Stimulated activated CD4-positive, alpha-beta T cell treated with anti-CD3 and anti-CD28 coated beads, TNF-alpha, amount 100 ng/mL, for 1 hour (primary cell): ENCODE measurements at places on chromosomes 2 and 18.

DNA sequence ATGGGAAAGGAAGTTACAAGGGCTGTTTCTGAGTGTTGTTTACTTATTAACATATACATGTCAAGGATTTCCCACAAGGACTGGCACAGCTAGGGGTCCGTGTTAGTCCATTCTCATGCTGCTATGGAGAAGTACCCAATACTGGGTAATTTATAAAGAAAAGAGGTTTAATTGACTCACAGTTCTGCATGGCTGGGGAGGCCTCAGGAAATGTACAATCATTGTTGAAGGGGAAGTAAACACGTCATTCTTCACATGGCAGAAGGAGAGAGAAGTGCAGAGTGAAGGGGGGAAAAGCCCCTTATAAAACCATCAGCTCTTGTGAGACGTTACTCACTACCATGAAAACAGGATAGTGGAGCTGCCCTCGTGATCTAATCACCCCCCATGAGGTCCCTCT, 128.9 kb upstream of the CELF4 start:
- no peak for DNase-seq

GRCh38 chr2:183867206-183867605, 731.1 kb upstream of the ZNF804A start:
- DNase-seq = no peak

DNA sequence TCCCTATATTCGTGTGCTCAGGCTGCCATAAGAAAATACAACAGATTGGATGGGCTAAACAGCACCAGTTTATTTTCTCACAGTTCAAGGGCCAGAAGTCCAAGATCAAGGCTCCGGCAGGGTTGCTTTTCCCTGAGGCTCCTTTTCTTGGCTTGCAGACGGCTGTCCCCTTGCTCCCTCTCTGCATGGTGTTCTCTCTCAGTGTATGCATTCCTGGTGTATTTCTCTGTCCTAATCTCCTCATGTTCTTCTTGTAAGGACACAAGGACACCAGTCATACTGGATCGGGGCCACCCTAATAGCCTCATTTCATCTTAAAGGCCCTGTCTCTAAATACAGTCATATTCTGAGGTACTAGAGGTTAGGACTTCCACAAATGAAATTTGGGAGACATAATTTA, 62.6 kb upstream of the SLC16A14 start:
- no peak for DNase-seq

GRCh38 chr2:96737251-96737650, 2.6 kb downstream of the LMAN2L start:
- no peak for DNase-seq

GRCh38 chr2:70328921-70329561, 27.2 kb upstream of the FAM136A start:
- DNase-seq = no peak

- no peak for DNase-seq
These were observed 491.8 kb downstream of the CDH2 start for GRCh38 chr18:27685091-27685490.

DNA sequence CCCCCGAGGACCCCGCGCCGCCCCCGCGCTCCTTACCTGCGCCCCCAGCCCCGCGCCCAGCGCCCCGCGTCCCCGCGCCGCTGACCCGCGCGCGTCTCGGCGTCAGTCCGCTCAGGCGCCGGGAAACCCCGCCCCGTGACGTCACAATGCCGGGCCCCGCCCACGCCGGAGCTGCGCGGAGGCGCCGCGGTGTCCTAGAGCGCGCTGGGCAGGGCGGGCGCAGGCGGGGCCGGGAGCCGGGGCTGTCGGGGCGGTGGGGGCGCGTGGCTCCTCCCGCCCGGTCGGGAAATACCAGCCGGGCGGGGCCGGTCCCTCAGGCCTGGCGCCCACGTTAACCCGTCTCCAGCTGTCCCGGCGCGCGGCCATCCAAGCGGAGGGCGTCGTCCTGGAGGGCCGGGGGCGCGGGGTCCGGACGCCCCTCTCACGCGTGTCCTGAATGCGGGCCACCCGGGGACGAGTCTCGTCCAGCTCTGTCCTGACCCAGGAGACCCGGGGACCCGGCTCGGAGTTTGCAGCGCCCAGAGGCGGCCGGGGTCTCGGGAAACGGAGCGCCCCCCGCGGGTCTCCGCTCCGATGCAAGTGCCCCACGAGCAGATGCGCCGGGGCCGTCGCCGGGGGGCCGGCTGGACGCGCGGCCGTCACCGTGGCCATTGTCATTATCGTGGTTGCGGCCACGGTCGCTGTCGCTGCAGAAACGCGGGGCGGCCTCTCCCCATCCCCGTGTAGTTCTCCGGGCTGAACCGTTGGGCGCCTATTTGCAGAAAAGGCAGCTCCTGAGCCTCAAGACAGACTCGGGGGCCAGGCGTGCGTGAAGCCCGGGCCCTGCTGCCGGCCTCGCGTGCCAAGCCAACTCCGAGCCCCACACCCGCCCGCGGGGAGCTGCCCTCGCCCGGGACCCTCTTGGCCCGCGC, at the start of gene SLC66A2:
Gene SLC66A2, minus strand, starts transcription at position 109 of the 911 bp plus-strand sequence. CDS start 727 bp downstream, outside the sequence.
- DNase-seq = peak; percentile 98

GRCh38 chr2:216632952-216633615, at the start of gene IGFBP2:
Gene IGFBP2, plus strand, starts transcription at chr2:216633420. Its CDS starts 104 bp downstream, at chr2:216633524.
- no peak for DNase-seq

GRCh38 chr2:215900203-215900611, 113.1 kb downstream of the MREG start:
- no peak for DNase-seq

- DNase-seq = no peak
These were observed 21.6 kb downstream of the SLC38A11 start for GRCh38 chr2:164933671-164934189.

- DNase-seq = no peak
These were observed 1073.9 kb upstream of the CRIM1 start for GRCh38 chr2:35281702-35282101.

DNA sequence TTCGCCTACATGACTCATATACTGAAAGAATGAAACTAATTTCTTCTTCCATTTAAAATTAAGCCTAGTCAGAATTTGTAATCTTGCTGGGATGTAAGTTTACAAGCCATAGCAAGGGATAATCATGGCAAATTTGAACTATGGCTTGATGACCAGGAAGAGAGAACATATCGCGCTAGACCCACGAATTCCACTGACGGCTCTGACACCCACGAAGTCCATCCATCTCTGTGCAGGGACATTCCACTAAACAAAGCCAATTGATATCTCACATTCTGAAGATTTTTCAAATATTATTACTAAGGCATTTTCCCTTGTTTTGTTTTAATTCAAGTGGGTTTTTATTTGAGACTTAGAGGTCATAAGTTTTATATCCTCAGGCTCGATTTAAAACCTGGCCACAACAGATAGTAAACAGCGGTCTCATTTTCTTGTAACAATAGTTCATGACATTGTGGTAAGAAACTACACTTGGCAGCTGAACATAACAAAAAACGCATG, 113.0 kb downstream of the QPCT start:
- no peak for DNase-seq

DNA sequence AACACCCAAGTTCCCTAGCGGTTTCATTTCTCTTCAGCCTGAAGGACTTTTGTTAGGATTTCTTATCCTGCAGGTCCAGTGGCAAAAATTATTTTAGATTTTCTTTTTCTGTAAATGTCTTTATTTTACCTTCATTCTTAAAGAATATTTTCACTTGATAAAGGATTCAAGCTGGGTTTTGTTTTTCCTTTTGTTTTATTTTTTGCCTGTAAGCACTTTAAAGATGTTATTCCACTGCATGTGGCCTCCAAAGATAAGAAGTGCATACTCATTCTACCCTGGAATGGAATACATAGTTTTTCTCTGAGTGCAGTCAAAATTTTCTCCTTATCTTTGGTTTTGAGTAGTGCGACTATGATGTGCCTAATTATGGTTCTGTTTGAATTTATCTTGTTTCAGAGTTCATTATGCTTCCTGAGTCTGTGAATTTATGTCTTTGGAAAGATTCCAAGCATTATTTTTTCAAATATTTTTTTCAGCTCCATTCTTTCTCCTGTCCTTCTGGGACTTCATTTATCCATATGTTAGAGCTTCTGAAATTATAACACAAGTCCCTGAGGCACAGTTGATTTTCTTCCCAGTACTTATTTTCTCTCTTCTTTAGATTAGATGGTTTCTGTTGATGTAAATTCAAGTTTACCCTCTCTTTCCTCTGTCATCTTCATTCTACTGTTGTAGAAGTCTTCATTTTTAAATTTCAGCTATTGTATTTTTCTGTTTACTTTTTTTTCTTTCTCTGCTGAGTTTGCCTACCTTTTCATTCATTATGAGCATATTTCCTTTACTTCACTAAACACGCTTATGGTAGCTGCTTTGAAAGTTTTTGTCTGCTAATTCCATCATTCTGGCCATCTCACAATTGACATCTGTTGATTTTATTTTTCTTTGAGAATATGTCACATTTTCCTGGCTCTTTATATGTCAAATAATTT, 69.6 kb downstream of the MAPRE2 start:
- no peak for DNase-seq

DNA sequence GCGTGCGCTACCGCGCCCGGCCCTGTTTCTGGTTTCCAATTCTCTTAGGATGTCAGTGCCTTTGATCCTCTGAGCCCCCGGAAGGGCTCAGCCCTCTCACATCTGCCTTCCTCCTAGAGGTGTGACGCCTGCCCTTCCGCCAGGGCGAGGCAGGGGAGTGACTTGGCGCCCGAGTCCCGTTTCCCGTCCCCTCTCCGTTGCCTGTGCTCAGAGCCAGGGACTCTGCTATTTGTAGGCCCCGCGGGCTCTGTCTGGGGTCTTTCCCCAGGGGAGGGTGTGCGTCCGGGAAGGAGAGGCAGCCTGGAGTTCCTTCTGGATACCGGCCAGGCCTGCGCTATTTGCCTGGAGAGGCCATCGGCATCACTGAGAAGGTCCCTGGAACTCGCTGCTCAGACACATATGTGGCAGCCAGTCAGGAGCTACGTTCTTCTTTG, 103.7 kb upstream of the TAF1B start:
- no peak for DNase-seq

DNA sequence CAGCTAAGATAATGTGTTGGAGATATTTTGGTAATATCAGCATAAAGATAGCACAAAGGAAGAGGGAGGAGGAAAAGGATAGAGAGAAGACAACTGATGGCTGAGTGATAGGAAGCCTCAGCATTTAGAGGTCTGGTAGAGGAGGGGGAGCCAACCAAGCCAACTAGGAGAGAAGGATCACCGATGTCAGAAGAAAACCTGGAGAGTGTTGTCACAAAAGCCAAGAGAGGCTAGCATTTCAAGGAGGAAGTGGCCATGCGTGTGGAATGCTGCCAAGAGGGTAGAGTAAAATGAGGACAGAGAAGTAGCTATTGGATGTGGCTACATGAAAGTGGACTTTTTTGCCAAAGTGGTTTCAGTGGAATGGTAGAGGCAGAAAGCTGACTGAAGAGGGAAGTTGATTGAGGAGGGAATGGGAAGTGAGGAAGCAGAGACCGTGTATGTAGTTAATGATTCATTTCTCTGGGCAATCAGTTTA, 34.3 kb downstream of the LCLAT1 start:
- DNase-seq = no peak

DNA sequence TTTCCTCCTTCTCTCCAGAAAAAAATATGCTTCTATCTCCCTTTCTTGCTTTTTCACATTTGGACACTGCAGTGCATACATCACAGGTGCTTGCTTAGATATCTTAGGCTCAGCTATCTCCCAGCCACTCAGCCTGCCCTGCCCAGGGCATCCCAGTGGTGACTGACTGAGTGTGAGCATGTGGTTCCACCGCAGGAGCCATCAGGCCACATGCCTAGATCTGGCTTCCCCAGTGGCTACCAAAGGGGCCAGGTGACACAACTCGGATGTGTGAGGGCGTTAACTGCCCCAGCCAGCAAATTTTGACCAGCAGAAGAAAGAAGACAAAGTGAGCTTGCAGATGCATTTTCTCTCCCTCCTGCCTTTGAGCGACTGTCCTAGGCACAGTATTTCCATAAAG, 25.5 kb downstream of the SP5 start:
- no peak for DNase-seq

- DNase-seq = no peak
These were observed 135.3 kb downstream of the TMEM163 start for GRCh38 chr2:134583462-134583861.

DNA sequence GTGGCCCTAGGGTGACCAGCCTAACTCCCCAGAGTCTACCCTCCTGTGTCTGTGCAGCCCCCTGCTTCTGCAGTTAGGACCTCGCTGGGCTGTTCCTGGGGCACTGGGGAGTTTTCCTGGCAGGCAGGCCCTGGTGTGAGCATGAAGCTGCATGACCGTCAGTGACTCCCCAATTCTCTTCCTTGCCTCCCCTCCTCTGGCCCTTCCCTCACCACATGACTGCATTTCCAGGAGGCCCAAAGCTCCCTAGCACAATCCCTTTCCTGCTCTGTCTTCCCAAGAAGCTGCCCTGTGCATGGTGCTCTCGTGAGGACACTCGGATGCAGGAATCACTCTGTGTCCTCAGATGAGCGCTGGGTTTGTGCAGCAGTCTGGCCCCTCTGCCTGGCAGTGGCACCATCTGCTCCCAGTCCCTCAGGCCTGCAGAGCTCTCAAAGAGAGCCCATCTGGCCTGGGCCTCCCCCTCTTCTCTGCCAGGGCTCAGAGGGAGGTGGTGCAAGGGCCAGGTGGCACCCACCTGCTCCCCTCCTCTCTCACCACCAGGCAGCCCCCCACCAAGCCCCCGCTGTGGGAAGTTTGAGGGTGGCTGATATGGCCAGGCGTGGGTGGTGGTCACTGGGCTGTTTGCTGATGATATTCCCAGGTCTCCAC, 125.6 kb upstream of the HS6ST1 start:
- no peak for DNase-seq

DNA sequence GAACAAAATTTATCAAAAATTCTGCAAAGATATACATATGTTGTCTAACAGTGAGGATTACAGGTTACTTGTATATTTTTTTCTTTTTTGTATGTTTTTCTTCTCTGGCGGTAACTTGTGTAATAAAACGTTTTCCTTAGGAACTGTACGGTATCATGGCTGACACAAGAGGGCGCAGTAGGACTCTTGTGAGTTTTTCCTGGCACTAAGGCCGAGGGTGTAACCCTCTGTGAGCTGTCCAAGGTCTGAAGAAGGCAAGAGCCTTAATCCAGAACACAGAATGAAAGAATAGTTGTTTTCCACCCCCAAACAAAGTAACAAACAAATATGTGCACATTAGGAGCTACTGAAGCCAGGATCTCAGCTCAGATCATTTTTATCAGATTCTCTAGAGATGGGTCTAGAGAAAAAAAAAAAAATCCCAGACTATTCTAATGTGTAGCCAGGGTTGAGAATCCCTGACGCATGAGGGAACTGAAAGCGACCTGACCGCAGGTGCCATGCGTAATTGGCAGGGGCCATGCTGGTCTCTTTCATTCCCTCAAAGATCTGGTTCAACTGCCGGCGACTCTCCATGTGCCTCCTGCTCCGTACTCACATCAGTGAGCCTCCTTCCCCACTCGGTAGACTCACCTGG, 27.0 kb downstream of the TMEM200C start:
- DNase-seq = no peak

- DNase-seq = no peak
These were observed 26.3 kb upstream of the POMC start for GRCh38 chr2:25194576-25195122.
